NCI-H1930 (cell line): ENCODE measurements at places on chromosomes 3 and 15.

GRCh38 chr3:116102037-116102436 is 343.2 kb downstream of the LSAMP start:
- no peak for DNase-seq

DNA sequence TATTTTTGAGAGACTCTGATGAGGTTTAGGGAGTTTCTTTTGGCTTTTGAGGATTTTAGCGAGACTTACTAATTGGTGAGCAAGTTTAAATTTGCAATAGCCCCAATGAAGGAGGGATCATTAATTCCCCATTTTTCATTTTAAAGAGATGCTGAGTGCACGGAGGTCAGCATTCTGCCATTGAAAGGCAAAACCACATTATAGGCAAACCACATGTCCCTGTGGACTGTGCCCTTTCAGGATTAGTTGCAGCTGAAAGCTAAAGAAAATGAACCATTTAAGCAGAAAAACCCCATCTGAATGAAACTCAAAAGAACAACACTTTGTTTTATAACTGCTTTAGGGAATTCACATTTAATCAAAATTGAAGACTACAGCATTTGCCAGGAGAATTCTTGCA is 246.5 kb downstream of the PDZRN3 start:
- no peak for DNase-seq

DNA sequence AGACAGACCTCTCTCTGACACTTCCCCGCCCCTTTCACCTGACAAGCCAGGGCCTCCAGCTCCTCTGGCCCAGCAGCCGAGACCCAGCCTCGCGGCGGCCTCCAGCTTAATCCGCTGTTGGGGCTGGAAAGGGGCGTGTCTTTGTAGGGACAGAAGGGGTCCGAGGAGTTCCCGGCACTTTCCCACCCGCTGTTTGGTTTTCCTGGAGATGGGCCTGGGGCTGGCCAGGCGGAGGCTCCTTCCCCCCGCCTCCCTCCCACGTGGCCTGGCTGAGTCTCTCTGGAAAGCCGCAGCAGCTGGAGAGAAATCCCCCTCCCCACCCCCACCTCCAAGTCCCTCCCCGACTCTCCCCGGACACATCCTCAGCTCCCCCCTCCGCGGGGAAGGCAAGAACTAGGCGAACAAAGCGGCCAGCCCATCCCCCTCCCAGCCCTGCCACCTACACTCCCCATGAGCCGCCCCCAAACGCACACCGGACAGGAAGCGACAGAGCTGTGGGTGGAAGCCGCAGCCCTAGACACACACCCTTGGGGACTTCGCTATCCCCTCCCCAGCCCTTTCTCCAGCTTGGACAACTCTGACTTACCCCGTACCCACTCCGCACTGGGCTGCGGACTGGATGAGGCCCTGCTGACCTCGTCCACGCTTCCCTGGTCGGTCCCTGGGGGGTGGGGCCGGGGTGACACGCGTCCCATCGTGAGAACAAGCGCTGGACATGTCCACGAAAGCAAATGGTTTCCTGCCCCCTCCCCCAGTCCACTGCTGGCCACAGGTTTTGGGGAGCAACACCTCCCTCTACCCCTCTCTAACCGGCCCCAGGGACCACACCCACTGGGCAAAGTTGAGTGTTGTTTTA is 1.2 kb downstream of the IGDCC4 start:
- no peak for DNase-seq

DNA sequence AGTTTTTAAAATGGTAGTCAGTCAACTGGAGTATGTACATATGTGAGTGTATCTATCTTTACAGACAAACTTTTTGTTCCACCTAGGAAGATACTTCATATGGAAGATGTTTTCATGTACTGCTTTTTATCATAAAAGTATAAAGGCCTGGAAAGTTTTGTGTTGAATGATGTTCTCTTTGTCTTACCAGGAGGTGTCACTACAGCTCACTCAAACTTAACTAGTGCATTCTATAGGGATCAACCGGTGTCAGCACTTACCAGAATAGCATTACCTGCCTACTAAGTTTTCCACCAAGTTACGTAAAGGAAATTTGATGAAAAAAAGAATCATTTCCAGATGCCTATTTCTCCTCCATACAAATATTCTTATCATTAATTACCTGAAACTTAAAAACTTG is 522.6 kb upstream of the SEMA6D start:
- no peak for DNase-seq

GRCh38 chr3:10194328-10195071 is 29.8 kb downstream of the IRAK2 start:
- DNase-seq, result no peak

DNA sequence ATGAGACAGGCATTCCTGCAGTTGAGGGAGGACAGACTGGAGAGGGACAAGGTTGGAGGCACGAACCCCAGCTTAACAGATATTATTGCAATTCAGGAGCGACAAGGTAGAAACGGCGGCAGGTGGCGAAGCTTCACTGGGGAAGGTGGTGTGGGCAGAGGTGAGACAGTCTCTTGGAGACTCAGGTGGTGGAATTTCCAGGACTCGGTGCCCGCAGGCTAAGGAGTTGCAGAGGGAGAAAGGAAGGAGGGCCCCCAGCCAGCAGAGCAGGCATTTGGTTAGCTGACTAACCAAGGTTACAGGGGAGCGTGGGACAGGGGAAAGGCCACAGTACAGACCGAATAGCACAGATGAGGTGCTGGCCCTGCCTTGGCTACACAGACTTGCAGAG is 3.0 kb downstream of the FAM174B start:
- DNase-seq, result no peak

DNA sequence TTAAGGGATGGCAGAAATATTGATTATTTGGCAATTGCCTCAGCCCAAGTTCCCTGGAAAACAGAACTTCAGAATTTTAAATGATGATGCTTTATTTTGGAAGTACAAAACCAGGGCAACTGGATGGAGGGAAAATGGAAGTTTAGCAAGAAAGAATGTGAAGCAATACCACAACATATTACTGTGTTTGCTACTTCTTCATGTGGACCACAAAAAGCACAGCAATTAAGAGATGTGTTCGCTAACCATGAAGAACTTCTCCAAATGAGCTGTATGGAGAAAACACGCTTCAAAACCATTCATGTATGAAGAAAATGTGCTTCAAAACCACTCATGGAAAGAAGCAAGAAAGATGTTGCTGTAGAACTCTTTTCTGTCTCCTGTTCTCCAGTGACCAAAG is 64.7 kb upstream of the ARL6 start:
- DNase-seq, result no peak

GRCh38 chr3:114863848-114864247 is 283.2 kb downstream of the ZBTB20 start:
- no peak for DNase-seq

DNA sequence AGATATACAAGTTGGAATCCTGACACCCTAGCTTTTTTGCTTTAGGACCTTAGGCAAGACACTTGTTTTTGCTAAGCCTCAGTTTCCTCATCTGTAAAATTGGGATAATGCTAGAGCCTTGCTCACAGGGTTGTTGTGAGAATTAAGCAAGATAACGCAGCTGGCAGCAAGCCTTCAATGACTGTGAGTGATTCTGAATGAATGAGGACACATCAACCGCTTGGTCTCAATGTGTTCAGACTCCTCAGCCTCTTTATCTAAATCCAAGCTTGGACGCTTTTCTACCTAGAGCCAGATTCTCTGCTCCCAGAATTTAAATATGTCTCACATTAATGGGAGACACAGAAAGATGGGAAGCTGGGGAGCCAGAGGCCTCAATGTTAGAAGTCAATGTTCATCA is 11.8 kb upstream of the TLE3 start:
- DNase-seq, result no peak

DNA sequence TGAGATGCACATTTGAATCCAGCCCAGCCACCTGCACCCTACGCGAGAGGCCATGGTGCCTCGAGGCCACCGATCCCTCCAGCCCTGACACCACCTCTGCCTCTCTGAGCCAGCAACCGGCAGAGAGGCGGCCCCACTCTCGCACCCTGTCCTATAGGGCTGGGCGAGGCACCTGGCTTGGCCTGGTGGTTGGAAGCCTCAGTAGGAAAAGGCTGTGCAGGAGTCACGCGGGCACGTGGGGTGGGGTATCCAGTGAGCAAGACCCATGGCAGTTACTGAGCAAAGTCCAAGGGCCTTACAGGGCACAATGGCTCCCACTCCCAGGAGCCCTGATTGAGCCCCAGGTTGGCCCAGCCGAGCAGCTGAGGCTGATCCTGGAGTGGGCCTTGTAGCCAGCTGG is 12.4 kb upstream of the DUSP7 start:
- no peak for DNase-seq

DNA sequence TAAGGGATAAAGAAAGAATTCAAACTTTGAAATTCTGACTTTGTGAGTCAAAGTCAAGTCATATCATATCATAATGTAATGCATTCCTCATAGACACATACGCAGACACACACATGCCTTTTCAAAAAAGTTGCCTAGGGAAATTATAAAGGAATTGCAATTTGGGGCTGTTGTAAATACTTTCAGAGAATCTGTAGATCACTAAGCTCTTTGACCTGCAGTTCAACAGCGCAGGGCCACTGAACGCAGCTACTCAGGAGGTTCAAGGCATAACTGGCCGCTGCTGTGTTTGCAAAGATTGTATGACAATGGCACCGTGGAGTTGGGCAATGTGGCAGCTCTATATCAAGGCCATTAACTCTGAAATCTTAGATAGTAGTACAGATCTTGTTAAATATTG is 188.4 kb upstream of the THRB start:
- DNase-seq, result no peak

- no peak for DNase-seq
These were observed at the start of gene POPDC2 for GRCh38 chr3:119660474-119661440. Gene POPDC2 (minus strand): TSS chr3:119660589. CDS start chr3:119660423, 166 bp downstream.

GRCh38 chr3:153600896-153601295 is 438.9 kb downstream of the RAP2B start:
- no peak for DNase-seq

DNA sequence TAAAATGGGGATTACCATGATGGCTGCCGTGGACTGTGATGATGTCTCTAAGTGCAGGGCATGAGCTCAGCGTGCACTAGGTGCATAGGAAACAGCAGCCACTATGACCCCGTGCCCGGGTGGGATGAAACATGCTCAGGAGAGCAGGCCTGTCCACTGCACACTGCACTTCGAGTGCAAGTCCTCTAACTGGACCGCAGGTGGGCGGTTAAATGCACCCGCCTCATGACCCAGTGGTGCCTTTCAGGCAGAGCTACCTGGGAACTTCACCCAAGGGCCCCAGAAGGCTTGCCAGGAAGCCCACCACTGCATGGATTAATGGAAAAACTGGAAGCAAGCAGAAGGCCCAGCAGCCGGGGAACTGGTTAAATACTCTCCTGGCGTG is 34.0 kb downstream of the PRKCD start:
- no peak for DNase-seq

DNA sequence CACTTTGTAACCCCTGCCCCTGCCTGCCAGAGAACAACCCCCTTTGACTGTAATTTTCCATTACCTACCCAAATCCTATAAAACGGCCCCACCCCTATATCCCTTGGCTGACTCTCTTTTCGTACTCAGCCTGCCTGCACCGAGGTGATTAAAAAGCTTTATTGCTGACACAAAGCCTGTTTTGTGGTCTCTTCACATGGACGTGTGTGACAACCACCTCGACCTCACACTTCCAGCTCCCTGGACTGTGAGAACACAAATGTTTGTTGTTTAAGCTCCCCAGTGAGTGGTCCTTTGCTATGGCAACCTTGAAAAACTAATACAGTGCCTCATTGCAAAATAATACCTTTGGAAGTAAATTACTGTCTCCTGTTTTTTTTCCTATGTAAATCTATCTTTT is 299.2 kb upstream of the POU1F1 start:
- DNase-seq, result no peak

GRCh38 chr3:111605018-111605417 is 9.9 kb upstream of the ZBED2 start:
- DNase-seq, result no peak

DNA sequence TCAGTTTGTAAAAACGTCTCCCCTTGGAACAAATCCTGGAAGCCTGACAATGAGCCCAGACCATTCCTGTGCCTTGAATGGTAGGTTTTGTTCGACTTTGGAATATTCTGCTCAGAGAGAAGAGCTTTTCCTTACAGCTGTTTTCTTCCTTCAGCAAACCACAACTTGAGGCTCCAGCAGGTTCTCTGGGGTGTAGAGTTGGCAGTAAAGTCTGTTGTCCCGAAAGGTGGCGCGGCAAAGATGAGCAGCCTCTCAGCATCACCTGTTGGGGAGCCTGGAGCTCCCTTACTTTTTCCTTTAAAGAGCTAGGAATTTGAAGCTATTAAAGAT is 65.4 kb downstream of the BOC start:
- no peak for DNase-seq

DNA sequence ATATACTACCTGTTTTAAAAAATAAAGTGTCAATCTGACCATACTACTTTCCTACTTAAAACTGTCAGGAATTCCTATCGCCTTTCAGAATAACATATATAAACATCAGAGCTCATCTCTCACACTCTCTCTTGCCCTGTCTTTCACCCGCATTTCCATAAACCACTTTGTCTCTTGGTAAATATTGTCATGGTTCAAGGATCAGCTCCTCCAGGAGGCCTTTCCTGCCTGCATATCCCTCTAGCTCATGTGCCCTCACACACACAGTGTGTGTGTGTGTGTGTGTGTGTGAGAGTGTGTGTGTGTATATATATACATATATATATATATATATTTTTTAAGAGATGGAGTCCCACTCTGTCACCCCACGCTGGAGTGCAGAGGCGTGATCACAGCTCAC is 6.7 kb downstream of the SUMF1 start:
- no peak for DNase-seq

GRCh38 chr3:185880600-185880999 is 55.8 kb upstream of the IGF2BP2 start:
- no peak for DNase-seq

- no peak for DNase-seq
These were observed 108.1 kb downstream of the KLF13 start for GRCh38 chr15:31434588-31435260.

DNA sequence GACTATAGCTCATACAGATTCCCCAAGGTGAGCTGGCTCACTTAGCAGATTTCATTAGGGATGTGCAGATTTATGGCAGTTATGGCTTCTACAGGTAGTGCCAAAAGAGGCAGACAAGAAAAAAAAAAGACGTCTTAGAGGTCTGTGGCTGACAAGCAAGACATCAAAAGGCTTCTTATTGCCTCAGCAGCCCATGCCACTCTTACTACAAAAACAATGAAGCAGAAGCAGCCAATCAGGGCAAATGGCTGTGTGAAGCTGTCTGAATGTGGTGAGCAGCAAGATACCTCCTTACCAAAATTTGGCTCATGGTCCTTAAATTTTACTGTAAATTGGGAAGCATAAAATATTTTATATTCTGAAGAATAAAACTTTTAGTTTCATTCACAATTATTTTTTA is 557.5 kb upstream of the GOLIM4 start:
- DNase-seq, result no peak

DNA sequence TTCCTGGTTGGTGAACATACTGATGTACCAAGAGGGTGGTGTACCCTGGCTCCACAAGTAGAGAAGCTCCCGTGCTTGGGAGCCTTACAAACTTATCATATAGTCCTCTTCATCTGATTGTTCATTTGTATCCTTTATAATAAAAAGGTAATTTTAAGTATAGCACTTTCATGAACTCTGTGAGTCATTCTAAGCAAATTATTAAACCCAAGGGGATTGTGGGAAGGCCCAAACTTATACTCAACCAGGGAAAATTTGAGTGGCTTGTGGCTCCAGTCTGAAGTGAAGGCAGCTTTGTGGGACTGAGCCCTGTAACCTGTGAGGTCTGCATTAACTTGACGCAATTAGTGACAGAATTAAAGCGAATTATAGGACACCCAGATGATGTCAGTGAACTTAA is 29.0 kb downstream of the TTBK2 start:
- no peak for DNase-seq

GRCh38 chr3:170589113-170589512 is 3.2 kb upstream of the SLC7A14 start:
- no peak for DNase-seq
